ENCODE measurements at places on chromosomes 2 and 18.

DNA sequence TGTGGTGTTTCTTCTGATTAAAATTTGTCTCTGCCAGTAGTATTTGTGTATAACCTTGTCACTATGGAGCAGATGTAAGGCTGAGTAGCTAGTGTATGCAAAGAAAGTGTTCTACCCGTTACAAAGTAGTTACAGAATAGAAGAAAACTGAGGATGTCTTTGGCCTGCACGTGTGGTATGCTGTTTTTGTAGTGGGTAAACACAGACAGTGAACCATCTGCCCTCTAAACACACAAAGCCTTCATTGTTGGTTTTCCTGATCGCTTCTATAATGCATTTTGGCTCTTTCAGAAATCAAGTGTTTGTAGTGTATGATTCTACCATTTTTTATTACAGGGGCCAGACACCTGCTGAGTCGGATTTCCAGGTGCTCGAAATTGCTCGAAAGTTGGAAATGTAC is 61.5 kb downstream of the FARP2 start:
- no peak for DNase-seq

- DNase-seq, result no peak
These were observed 5.4 kb downstream of the TGFBRAP1 start for GRCh38 chr2:105324101-105324500.

DNA sequence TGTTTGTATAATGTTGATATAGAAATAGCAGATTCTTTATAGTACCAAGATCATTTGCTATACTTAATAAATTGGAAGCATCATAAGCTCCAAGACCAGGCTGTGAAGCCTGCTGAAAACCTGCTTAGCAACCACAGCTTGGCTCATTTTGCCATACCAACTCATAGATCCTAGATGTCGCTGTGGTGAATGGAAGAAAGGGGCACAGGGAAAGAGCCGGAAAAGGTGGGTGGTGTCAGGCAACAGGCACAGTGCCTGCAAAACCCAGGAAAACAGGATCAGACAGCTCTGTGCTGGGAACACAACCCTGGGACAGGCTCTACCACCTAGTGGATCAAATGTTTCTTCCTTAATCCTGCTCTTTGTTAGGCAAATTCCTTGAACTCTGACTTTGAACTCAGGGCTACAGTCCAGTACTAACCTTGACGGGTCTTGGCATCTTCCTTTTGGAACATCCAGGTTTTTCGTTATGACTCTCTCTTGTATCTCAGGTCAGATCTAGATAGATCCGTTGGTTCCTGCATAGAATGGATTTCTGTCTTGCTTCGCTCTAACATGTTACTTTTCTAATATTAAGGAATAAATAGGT is 31.6 kb downstream of the TWSG1 start:
- DNase-seq, result no peak

- no peak for DNase-seq
These were observed 72.6 kb downstream of the STK39 start for GRCh38 chr2:168174756-168175155.

- DNase-seq, result no peak
These were observed 338.4 kb downstream of the SOCS6 start for GRCh38 chr18:70627182-70627802.

DNA sequence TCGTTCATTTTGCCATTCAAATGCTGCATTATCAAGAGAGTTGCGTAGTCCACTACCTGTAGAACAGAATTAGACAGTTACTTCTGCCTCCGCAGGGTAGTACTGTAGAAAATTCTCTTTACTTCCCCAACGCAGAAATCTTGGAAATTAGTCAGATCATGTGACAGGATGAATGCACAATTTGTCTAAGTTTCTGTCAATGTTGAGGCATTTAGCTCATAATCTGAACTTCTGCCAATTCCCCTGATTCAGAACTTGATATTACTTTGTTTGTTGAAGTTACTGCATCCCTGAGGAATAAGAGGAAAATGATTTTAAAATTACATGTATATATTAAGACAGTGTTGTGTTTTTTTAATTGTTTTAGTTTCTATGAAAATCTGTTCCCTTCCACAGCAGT is 83.4 kb downstream of the TTC27 start:
- no peak for DNase-seq

- DNase-seq, result no peak
These were observed 118.3 kb downstream of the DOK6 start for GRCh38 chr18:69518989-69519388.

- DNase-seq, result no peak
These were observed 232.7 kb upstream of the SMAD2 start for GRCh38 chr18:48162956-48163737.

DNA sequence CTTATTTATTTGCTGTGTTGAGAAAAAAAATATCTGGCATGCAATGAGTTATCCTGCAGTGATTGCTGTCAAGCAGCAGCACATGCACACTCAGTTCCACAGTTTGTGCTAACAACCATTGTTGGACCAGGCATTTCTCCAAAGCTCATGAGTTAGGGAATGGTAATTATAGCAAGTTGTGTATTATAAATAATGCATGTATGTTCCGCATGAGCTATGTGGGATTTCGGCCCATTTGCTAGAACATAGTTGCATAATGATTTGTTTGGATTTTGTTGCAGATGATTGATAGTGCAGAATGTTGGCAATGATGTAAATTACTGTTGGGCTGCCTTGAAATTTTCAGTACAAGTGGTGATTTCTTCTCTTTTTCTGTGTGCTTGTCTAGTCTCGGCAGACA is 10.7 kb downstream of the KCNJ3 start:
- DNase-seq, result no peak

DNA sequence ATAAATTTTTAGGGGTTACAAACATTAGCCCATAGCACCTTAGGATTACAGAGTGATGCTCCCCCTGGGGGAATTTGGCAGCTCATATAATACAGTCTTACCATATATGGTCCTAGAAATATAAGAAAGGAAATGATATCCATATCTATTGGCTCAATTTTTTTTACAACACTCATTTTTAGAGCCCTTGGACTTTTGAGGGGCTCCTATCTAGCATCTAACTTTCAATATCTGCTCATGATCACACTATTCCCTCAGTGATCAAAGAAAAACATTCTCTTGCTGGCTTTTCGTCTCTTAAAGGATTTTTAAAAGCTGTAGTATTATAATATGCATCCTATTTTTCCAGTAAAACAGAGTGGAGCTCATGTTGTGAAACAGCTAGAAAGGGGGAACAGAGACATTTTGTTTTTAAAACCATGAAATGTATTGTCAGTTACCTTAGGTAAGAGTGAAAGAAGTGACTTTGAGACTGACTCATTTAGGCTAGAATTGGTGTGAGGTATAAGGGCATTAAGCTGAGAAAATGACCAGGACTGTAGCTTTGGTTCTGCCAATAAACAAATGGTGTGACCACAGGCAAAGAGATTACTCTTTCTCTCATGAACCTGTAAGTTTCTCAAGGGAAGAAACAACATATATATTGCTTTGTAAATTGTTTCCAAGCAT is 65.8 kb downstream of the ALPK2 start:
- DNase-seq, result no peak

- no peak for DNase-seq
These were observed 39.5 kb downstream of the RNU4ATAC start for GRCh38 chr2:121570036-121570666.

GRCh38 chr2:45964223-45964841 is 312.9 kb downstream of the PRKCE start:
- DNase-seq, result no peak

DNA sequence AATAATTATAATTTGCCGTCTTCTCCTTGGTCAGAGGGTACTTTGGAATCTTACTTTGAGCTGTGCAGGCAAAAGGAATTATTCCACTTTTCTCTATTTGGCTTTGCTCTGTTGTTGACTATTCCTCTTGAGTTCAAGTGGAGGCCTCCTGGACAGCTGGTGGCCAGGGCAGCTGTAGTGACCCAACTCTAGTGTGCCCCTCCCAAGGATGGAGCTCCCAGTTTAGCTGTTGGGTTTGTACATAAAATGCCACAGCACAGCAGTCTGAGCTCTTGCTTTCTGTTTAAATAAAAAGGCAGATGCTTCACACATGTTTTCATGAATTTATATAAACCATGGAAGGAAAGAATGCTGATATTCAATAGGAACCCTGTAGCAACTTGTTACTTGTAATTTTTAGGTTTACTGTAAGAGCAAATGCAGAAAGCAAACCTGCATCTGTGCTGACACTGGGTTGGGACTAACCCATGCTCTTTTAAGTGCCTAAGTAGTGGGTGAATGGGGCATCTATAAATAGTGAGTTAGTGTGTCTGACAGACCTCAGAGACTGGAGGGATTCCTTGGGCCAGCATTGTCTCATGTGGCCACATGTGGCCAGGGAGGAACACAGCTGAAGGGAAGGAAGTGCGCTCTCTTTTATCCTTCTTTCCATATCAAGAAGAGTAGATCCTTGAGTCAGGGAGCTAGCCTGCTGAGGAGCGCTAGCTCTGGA is 121.8 kb downstream of the FHOD3 start:
- DNase-seq, result no peak

- DNase-seq, result no peak
These were observed 11.7 kb downstream of the GEMIN6 start for GRCh38 chr2:38789691-38790090.

DNA sequence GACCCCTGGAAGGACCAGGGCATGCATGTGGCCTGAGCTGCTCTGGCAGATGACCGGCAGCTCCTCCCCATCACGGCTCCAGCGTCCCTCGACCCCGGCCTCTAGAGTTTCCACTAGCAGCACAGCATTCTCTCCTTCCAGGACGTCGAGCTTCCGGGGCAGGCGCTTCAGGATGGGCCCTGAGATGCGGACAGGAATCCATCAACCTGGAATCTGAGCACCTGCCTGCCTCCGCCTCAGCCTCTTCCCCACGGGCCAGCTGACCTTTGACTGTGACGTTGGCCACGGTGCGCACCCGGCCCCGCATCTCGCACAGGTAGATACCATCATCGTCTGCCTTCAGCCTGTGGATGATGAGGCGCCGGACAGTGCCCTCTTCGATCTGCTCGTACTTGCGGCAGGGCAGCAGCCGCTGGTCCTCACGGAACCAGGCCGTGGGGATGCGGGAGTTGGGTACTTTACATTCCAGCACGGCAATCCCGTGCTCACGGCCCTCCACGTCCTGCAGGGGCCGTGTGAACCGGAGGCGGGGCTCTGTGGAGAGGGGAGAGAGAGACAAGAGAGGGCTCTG is 3.5 kb downstream of the OBSL1 start:
- no peak for DNase-seq

GRCh38 chr2:173539615-173540014 is 184.9 kb downstream of the CDCA7 start:
- no peak for DNase-seq

DNA sequence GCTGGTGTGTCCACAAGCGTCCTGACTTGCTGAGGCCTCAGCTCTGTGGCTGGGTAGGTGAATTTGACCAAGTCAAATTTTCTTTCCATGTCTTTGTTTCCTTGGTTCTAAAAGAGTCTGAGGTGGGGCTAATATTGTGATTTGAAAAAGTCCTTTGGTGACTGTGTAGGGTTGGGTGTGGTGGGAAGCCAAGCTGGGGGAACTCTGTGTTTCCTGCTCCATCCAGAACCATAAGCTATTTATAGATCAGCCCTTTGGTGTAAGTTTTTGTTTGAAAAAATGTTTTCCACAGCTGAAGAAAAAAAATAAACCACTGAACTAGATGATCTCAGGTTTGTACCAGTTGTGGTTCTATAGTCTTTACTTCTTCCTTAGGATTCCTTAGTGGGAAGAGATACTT is 462.7 kb downstream of the TGIF1 start:
- DNase-seq, result no peak

- DNase-seq, result no peak
These were observed 1464.9 kb downstream of the SUCLG1 start for GRCh38 chr2:82994151-82994550.

GRCh38 chr2:393711-394696 is 106.1 kb upstream of the ALKAL2 start:
- DNase-seq, result no peak

GRCh38 chr2:196956069-196956468 is 29.6 kb upstream of the PGAP1 start:
- no peak for DNase-seq

DNA sequence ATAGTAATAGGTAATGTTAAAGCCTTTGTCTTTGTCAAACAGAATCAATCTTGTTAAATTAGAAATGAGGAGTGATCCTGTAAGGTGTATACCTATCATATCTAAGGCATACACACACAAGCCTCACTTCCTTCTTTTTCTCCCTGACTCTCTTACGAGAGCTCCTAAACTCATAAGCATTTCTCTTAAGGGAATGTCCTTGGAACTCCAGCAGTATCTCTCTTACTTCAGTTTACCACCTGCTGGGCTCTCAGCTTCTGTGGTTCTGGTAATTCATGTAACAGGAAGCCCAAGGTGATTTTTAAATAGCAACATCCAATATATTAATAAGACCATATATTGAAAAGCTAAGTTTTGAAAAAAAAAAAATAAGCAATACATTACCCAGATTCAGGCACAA is 85.9 kb downstream of the UBE2E3 start:
- no peak for DNase-seq

GRCh38 chr2:195051401-195051800 is 605.6 kb upstream of the SLC39A10 start:
- no peak for DNase-seq

- DNase-seq, result no peak
These were observed 110.9 kb downstream of the ROCK1 start for GRCh38 chr18:21000667-21001066.

- no peak for DNase-seq
These were observed 138.8 kb downstream of the MCFD2 start for GRCh38 chr2:46776687-46777327.

GRCh38 chr2:183059561-183059960 is 19.0 kb upstream of the DUSP19 start:
- no peak for DNase-seq

- no peak for DNase-seq
These were observed 51.5 kb downstream of the FHOD3 start for GRCh38 chr18:36348971-36349417.

GRCh38 chr2:212618636-212619035 is 80.0 kb upstream of the ERBB4 start:
- no peak for DNase-seq

DNA sequence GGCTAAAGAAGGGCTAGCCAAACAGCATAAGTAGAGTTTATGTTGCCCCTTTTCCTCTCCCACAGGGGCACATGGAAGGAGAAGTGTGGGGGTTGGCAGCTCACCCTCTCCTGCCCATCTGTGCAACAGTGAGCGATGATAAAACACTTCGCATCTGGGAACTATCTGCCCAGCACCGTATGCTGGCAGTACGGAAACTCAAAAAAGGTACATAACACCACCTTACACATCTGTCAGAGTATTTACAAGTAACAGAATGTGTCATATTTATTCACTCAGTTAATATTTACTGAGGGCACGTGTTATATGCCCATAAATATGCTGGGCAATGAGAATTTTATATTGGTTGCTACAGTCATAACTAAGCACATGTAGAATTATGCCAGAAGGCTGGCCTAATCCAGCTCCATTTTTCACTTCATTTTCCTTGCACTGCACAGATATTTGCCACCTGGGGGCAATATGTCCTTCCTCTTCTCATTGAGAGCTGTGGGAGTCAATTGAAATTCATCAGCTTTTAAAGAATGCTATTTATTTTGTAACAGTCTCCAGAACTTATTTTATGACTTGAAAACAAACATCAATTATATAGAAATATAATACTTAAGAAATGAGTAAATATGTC is 150.6 kb downstream of the RTN4 start:
- no peak for DNase-seq
